Stimulated activated CD4-positive, alpha-beta T cell treated with anti-CD3 and anti-CD28 coated beads, Interleukin-1b, Interleukin-23, amount 100 ng/mL, for 1 hour (primary cell): ENCODE measurements at places on chromosomes 12 and 14.

DNA sequence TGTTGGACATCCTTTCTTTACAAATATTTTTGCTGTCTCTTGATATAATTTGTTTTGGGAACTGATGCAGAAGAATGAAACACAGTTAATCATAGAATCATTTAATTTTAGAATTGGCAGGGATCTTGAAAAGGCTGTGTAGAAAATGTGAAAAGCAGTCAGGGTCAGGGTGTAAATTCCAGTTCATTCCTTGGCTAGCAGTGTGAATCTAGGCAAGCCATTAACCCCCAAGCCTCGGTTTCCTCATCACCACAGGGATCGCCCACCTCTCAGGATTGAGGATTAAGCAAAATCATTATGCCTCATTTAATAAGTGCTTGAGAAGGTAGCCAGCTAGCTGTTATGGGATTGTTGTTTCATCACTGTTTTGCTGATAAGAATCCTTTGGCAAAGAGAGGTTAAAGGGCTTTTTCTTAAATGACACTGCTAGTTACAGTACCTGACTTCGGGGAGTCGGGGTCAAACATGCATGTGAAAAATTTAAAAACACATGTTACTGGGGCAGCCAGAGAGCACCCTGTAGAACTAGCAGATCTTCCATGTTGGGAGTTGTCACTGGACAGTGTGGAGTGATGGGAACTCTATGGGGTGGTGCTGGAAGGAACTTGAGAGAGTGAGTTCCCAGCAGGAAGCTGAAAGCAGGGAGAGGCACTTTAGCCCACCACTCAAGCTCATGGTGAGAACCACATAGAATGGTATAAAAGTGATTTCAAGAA lies 10.7 kb downstream of the TNFRSF1A start:
- no peak for DNase-seq

DNA sequence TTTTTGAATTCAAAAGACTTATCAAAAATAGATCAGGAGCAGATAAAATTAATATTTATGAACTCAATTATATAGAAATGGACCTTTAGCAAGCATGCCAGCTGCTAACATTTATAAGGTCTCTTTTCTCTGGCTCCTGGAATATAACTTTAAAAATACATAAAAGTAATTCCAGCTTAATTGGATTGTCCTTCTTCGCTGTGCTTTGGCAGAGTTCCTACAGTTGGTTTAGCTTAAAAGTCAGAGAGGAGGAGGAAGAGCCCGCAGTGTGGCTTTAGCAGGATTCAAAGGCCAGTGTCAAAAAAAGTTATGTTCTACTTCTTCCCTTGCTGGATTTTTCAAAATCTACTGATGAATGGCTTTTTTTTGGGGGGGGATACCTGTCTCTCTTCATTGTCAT lies 1484.9 kb upstream of the TMEM132C start:
- DNase-seq = no peak

GRCh38 chr12:57236201-57236924 lies 6.9 kb downstream of the SHMT2 start:
- DNase-seq = no peak

GRCh38 chr12:4320497-4320852 lies 538 bp upstream of the TIGAR start:
- DNase-seq = no peak

- no peak for DNase-seq
Measured at GRCh38 chr12:83121897-83122622, 435.4 kb downstream of the TMTC2 start.

DNA sequence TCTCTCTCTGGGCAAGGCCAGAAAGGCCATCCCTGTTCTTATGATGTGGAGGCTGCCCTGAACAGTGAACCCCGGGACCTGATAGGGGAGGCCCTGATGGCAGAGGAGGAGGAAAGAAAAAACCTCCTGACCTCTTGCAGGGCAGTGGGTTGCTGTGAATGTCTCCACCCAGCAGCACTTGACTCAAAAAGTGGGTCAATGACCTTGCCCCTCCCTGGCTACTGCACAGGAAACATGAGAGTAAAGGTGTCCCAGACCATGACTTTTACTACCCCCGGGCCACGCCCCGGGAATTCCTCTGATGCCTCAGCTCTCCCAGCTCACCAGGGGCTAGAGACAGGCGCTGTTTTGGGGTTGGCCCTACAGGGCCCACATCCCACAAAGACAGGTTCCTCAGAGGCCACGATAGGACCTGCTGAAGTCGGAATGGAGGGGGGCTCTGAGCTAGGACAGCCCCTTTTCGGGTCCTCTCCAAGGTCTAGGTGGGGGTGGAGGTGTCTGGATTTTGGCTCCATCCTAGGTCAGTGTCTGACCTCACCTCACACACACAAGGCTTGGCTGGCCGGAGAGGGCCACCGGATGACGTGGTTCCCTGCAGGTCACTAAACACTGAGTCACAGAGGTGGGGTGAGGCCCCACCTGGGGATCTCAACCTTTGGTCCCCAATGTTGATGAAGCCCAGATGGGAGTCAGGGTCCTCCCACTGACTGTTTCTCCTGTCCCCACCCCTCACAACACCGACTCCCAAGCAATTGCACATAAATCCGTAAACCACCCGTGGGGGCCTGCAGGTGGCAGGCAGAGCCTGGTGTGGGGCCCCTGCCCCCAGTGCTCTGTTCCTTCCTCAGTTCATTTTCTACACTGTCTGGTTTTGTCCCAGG lies 1.6 kb downstream of the RHOF start:
- DNase-seq = no peak

DNA sequence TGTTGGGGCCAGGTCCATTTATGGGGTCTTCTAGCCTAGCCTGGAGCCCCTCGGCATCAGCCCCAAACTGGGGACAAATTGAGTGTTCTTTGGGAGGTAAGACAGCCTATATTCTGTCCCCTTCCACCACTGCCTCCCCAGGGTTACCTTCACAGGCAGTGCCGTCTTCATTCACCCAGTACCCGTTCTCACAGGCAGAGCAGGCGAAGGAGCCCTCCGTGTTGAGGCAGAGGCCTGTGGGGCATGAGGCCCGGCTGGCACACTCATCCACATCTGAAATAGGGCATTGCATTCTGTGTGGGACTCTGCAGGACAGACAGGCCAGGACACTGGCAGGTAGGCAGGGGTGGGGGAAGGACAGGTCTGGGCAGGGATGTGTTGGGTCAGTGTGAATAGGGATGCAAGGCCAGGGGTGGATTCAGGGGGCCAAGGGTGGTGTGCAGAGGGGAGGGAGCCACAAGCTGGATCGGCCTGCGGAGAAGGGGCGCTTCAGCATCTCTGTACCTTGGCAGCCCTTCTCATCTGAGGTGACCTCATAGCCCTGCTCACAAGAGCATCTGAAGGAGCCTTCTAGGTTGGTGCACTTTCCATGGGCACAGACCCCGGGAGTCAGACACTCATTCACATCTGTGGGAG lies 16.1 kb downstream of the ISCA2 start:
- no peak for DNase-seq

DNA sequence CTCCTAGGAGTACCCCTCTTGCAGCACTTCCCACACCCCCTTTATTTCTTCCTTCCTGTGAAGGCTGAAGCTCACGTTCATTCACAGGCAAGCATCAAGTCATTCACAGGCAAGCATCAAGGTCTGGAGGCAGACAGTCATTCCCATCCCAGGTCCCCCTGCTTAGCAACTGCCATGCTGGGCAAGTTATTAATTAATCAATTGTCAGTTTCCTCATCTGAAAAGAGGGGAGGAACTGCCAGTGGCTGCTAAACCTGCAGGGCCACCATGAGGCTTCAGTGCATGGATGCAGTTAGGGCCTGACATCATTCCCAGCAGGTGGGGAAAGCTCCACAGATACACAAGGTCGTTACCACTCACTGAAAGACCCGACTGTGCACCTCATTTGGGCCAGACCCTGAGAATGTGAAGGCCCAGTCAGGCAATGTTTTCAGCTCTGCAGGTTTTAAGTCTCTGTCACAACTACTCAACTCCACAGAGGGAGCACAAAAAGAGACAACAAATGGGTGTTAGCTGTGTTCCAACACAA lies 85.0 kb upstream of the GPR68 start:
- DNase-seq = no peak

- DNase-seq = no peak
Measured at GRCh38 chr14:106343626-106344025, 817.2 kb downstream of the TMEM121 start.

- DNase-seq = no peak
Measured at GRCh38 chr12:15526033-15526432, 203.7 kb downstream of the PTPRO start.

GRCh38 chr14:106044515-106044914 lies 518.1 kb downstream of the TMEM121 start:
- DNase-seq = no peak

GRCh38 chr12:80485222-80485987 lies 41.4 kb downstream of the PTPRQ start:
- no peak for DNase-seq

GRCh38 chr14:88535813-88536212 lies 19.0 kb downstream of the PTPN21 start:
- DNase-seq = no peak

DNA sequence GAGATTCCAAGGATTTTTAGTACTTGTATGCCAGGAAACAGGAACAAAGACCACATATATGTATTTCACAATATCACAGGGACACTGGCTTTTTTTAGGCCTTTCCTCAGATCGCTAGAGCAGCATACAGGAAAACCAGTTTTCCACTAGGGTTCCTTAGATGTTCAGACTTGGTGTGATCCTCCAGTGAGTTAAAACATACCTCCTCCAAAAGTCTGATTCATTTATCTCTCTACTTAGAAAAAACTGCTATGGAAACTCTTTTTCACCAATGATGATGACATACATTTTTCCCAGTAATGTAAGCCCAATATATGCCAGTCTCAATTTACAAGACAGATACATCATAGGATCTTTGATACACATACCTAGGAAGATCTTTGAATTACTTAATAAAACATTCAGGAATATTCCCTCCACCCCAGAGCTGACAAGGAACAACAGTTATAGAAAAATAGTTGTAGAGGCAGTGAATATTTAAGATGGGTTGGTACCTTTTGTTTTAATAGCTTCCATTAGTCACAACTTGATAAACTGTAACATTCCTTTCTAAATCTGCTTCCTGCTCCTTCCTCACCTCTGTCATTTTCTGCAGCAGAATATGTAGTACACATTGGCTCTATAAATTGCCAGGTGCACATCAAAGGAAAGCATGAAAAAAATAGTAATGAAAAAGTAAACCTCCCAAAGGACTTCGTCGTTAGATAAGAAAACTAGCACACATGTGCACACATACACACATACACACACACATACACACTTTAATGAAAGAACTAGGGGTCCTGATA lies 27.5 kb downstream of the BCAT1 start:
- DNase-seq = no peak

DNA sequence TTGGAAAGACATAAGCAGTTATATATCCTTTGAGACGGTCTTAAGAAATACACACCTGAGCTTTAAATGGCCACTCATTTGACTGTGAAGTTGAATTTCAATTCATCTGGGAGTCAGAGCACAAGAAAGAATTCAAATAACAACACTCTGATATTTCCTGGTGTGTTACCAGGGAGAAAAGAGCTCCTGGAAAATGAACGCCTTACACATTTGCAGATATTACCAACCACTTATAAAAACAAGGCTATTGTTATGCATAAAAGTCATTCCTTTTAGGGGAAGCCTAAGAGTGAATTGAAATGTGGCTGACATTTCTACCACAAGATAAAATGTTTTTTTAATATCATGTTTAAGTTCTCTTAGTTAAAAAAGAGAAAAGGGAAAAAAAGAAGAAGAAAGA lies 229.2 kb upstream of the PLEKHG7 start:
- no peak for DNase-seq

DNA sequence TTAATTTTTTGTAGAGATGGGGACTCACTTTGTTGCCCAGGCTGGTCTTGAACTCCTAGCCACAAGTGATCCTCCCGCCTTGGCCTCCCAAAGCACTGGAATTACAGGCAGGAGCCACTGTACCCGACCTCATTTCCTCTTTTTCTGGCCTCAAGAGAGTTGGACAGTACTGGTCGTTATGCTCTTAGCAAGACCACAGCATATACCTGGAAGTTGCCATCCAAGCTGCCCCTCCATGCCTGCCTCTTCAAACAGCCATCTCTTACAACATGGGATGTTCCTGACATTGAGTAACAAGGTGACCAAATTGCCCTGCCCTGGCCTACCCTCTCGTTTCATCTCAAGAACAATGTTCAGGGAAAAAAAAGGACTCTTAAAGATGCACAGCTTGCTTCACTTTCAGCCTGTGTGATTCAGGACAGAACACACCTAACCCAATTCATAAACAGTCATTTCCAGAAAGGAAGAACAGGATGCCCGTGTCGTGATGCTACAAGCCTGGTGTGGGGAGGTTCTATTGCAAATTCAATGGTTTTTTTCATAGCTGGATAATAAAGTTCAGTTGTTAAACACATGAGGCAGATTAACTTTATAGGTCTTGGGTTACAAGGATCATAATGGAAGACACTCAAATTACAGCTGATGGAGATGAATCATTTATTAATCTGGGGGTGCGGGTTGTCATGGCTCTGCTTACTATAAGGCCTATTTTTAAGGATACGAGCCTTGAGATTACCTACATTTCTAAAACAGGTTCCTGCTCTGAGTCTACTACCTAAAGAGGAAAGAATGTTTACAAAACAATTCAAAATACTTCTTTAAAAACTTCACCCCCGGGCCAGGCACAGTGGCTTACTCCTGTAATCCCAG lies 11.9 kb downstream of the GLTP start:
- no peak for DNase-seq

DNA sequence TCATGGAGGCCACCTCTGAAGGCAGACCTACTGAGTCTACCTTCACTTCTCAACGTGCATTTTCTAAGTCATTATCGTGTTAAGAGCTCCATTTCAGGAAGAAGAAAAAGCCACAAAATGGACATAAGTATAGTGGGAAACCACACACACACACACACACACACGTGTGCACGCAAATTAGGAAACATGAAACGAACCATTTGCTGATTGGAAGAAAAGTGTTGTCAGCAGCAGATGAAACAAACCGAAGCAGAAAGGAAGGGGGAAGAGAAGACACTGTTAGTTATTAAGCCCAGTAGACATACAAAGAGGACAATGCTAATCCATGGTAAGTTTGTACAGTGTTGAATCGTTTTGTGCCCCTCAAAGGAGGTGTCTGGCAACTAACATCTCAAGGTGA lies 9.9 kb upstream of the VPS33A start:
- DNase-seq = no peak

GRCh38 chr12:25816637-25817036 lies 141.8 kb upstream of the RASSF8 start:
- DNase-seq = no peak

GRCh38 chr14:45252366-45253069 lies 484 bp downstream of the MIS18BP1 start:
- DNase-seq = no peak

DNA sequence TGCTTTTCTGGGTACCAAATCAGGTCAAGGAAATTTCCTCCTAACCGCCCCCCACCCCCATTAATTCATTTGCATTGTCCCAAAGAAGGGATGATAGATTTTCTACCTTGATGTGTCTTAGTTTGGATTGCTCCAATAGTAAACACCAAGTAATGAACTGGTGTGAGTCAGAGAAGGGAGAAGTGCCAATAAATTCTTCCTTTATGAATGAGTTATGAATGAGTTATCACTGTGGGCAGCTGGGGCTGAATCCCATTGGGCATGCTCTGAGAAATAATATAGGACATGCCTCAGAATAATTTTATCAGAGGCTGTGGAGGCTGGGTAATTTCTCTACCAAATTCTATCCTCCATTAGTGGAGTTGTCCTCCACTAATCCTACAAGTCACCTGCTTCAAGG lies 277.9 kb upstream of the FLRT2 start:
- no peak for DNase-seq

- DNase-seq = no peak
Measured at GRCh38 chr12:94831081-94831751, 172.3 kb downstream of the NDUFA12 start.
